ENCODE measurements at places on chromosomes 7 and 10.
A peak's percentile ranks its signal among the peaks of the same experiment; 100 is the strongest.

DNA sequence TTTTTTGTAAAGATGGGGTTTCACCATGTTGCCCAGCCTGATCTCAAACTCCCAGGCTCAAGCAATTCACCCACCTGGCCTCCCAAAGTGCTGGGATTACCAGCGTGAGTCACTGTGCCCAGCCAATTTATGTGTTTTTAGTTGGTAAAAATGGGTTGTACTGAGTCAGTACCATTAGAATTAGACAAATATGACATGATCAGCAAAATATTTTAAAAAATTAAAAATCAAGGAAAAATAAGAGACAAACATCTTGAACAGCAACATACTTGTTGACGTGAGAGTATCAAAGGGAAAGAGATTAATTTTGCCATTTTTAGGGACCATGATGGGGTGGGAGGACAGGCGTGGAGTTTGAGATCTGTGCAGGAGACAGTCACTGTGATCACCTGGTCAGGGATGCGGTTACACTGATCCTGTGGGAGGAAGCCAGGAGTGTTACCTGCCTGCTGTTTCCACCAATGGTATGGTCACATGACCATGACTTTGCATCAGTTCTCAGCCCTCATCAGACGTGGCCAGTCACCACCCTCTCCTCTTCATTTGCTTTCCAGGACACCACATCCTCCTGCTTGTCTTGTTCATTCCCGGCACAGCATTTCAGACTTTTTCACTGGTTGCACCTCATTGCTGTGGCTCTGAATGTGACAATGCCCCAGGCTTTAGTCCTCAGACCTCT is 29.2 kb upstream of the ENO4 start:
- no peak for DNase-seq

DNA sequence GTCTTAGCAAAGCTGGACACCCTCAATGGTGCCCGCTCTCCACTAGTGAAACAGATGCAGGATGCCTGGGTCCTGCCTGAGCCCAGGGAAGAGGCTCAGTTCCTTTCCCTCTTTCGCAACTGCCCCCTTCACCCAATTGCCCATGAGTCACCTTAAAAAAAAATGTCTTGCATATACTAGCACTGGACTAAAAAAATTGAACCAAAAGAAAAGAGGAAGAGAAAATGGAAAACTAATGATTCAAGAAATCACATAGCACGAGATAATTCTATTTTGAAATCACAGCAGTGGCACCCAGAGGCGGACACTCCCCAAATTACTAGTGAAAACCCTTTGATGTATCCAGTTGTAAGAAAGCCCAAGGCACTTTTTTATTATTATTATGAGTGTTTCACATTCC is 972.5 kb downstream of the LRMDA start:
- no peak for DNase-seq

DNA sequence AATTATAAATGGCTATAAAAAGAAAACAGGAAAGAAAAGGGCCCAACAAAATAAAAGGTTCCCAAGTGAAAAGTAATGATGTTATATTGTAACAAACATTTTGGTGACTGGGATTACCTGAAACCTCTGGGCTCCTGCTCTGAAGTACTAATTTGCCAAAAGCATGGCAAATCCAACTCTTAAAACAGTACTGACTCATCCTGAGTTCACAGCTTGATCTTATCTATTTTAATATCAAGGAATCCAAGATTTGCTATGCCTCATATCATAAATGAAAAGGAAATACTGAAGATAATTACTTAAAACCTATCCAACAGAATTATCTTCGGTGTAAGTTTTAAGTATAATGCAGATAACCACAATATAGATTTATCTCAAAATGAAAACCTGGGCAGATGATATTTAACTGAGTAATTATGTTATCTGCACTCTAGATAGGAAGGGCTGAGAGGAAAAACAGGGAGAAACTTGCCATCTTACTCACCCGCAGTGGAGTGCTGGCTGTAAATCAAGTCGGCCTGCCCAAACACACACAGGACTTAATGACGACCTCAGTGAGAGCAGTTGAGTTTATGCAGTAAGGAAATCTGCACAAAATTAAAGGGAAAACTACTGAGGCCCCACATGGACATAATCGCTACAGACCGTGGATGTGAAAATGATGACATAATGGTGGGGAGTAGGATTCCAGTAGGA is 48.4 kb downstream of the MPP7 start:
- no peak for DNase-seq

GRCh38 chr7:133016604-133017003 is 65.3 kb downstream of the CHCHD3 start:
- DNase-seq: no peak

GRCh38 chr7:94060752-94061151 is 56.6 kb upstream of the BET1 start:
- DNase-seq: no peak

- DNase-seq: no peak
Measured at GRCh38 chr7:114156178-114156577, 237.4 kb upstream of the PPP1R3A start.

- no peak for DNase-seq
Measured at GRCh38 chr10:62224606-62225005, 44.0 kb downstream of the RTKN2 start.

DNA sequence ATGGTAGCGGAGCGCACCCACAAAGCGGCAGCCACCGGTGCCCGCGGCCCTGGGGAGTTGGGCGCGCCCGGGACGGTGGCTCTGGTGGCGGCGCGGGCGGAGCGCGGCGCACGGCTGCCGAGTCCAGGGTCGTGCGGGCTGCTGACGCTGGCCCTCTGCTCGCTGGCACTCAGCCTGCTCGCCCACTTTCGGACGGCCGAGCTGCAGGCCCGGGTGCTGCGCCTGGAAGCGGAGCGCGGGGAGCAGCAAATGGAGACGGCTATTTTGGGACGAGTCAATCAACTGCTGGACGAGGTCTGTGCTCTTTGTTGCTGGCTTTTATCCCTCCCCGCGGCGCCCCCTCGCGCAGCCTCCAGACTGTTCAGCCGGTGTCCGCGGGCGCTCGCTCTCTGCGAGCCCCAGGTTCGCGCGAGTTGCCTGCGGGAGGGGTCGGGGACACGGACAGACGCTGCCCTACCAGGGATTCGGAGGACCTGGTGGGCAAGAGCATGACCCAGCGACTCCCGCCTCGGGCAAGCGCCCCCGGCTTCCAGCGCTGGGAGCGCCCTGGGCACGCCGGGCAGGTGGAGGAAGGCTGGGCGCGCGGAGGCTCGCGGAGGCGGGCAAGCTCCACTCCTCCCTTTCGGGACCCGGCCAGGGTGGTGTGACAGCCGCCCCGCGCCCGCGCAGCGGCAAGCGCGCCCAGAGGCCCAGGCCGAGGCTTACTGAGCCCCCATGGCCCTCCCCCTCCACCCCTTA is 887 bp downstream of the COL13A1 start:
- no peak for DNase-seq

- no peak for DNase-seq
Measured at GRCh38 chr10:126196281-126196680, 192.0 kb downstream of the ADAM12 start.

GRCh38 chr10:111504376-111504775 is 427.5 kb downstream of the ADRA2A start:
- DNase-seq: no peak

DNA sequence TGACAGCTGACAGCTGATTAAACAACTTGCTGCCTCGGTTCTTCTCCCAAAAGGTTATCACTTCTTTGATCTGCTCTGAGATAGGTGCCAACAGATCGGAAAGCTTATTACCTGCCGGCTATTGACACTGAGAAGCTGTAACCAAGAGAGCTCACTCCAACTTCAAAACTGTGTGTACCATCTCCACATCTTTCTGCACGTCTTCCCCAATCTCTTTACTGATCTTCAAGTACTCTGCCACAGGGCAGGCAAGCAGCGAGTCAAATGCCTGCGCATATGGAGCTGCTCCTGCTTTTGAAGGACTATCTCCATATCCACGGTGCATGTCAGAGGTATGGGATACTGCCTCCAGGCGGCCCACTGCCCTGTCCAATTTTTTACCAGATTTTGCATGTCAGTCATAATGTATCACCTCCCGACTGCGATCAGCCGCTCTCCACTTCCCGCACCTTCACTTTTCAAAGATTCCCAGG is 352 bp upstream of the ZNF485 start:
- DNase-seq: no peak

GRCh38 chr7:101973130-101973529 is 155.7 kb downstream of the CUX1 start:
- no peak for DNase-seq

DNA sequence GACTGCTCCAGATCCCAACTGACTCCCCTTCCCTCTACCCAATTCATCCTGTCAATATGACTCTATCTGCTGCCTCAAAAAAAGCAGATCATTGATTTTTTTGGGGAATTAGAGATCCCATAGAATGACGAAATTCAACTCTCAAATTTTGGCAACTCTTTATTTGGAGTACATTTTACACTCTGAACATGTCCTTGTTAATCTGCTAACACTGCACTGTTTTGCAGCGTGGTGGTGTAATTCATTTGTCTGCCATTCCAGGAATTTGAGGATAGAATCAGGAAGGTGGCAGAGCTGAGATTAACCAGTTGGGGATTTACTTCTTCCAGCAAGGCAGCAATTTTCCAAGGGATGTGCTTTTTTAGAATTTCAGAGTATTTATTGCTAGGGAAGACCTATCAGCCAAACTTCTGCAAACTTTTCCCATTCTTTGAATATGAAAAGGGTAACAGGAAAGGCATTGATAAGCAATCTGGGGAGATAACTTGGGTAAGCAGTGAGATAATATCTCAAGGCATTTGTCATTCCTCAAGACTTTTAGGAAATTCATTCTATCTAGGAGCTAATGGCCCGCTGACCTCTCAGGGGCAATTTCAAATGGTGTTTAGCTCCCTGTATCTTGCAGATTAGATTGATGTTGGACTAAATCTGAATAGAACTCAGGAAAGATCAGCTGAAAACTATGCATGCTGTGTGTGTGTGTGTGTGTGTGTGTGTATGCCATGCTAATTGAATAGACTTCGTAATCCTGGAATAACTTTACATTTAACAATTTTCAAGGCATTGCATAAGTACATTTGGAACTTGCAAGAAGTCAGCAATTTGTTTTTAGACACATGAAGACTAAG is 9.7 kb downstream of the BAMBI start:
- no peak for DNase-seq

DNA sequence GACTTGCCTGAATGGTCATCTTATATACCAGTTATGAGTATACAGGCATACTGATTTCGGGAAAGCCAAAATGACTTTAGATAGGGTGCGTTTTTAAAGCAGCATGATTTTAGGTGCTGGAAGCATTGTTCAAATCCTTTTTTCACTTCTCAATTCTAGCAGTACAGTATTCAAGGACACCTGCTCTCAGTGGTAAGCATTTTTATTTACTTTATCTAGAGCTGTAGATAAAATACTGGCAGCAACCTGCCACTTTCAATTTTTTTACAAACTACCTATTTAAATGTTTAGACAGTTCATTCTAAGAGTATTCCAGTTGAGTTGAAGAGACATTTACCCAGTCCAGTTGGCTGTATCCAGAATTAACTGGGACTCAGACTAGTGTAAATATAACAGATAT is 33.6 kb downstream of the TMEM106B start:
- no peak for DNase-seq

GRCh38 chr7:6530626-6531491 is 20.4 kb downstream of the GRID2IP start:
- DNase-seq: peak; percentile 49

DNA sequence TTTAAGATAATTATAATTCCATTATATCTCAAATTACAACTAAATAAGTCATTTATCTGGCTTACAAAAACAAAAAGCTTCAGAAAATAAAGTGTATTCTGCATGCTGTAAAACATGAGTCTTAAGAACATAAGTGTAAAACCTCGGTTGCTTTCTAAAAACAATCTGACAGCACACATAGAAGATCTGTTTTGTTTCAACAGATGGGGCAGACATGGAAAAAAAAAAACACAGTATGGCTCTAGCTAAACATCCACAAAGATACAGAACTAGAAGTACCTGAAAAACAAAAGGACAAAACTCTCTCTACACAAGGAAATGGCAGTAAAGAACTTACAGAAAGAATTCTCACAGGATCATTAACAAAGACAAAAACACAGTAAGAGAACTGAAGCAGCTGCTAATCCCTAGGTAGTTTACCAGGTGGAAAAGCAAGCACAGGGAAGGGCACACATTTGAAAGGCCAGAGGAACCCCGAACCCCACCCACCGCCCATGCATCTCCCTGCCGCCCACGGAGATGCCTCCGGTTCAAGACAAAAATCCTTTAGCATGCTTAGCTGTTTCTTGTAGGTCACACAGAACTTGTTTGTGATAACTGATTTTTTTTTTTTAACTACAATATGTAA is 42.5 kb downstream of the DLD start:
- no peak for DNase-seq

DNA sequence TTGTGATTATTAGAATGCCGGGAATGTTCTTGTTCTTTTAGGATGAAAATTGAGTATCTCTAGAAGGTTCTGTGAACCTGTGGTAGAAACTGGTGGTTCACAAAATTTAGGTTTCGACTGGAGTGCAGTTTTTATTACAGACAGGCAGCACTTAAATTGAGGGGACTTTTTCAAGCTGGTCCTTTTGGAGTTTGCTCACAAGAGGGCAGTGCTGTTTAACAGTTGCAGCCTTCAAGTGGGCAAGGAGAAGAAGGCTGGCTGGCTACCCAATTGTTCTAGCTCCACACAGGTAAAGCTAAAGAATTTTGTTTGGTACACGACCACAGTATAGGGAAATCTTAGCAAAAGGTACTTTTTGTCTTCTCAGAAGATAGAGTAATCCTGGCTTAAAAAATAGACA is 233.6 kb downstream of the SNX13 start:
- DNase-seq: peak; percentile 18

GRCh38 chr10:121928528-121928884 is 675 bp upstream of the ATE1 start:
- DNase-seq: no peak

- no peak for DNase-seq
Measured at GRCh38 chr10:70270952-70271351, 12.9 kb downstream of the NPFFR1 start.

DNA sequence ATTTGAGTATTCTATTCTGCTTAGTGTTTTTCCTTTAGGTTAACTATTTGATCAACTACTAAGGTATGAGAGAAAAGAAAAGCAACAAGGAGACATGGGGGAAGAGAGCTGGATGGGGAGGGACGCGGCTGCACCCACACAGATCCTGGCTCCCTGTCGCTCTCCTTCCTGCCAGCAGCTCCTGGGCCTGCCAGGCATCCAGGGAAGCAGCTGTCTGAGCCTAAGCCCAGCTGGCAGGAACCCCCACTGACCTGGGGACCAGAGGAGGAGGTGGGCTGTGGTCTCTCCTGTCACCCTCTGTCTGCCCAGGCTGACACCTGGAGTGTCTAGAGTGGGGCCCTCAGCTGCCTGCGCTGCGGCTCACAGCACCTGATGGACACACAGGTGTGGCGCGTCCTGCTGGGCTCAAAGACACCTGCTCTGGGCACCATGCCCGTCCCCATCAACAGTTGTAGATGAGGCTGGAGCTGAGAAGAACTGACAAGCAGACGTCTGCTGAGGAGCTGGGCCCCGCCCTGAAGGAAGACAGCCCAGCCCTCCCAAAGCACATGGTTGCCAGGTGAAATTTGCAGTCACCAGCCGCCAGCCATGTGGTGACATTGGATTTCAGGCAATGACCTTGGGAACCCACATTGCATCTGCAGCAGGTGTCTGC is 207.9 kb downstream of the PLXNA4 start:
- DNase-seq: no peak

- DNase-seq: no peak
Measured at GRCh38 chr10:20277820-20278219, 461.6 kb downstream of the PLXDC2 start.
